ENCODE measurements at places on chromosomes 4 and X.

- DNase-seq: no peak
These were observed 48.5 kb downstream of the SMAD1 start for GRCh38 chr4:145530189-145530588.

DNA sequence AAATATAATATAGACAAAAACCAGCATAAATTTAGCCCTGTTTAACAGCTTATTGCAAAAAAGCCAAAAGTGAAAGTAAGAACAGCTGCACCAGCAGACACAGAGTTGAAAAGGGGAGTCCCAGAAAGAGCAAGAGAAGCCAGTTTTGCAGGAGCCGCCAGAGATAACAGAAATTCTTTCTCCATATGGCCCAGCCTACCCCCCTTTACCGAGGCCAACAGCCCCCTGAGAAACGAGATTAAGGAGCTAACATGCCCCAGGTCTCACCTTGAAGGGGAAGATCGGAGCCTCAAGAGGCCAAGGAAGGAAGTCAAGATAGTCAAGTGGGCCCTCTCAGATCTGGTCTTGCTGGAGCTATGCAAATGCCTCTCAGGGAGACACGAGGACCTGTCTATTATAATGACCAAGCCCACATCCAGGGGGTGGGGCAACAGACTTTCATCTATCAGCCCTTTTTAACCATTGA is 4.8 kb downstream of the ACOX3 start:
- no peak for DNase-seq

GRCh38 chr4:177964693-177965168 is 522.5 kb upstream of the AGA start:
- no peak for DNase-seq

DNA sequence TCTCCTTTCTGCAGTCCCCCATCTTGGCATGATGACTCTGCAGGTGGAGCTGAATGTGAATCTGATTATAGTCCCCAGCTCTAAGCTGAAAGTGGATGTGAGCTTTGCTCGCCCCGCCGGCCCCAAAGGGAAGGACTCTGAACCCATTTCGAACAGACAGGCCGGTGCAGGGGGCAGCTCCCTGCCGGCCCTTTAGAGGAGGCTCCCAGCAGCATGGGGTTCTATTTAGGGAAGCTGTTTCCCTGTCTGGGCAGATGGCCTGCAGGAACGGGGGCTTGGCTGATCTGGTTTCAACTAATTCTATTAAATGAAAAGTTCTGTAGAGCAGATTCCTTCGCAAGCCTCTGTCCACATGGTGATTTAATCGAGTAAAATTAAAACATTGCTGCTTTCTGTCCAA is 104.8 kb upstream of the MSX1 start:
- DNase-seq: no peak

- DNase-seq: no peak
These were observed 38.0 kb downstream of the APBB2 start for GRCh38 chr4:41176340-41176739.

DNA sequence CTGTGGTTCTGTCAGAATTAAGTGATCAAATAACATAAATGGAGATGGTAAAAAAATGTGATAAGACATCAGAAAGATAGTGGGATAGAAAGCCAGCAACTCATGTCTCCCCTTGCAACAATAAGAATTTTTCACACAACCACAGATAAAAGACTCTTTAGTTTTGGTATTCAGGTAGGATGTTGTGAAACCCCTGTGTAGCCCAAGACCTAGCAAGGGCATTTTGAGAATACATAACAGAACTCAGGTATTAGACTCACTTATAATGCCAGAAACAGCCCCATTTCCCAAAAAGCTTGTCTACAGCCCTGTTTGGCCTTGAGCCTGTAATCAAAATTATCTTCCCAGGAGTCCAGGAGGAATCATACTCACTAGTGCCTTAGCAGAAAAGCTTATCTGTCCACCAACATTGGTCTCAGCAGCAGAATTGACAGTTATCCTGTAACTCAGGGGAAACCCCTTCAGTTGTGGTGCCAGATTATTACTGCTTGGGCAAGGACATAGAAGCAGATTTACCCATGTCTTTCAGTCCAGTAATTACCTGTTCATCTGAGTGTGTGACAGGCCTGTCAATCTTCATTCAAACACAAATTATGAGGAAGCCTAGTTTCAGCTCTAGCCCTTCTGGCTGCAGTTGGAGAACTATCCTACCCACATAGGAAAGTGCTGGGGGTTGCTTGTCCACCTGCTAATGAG is 41.0 kb upstream of the UGT2B17 start:
- no peak for DNase-seq

GRCh38 chr4:40232610-40233009 is 35.8 kb downstream of the RHOH start:
- DNase-seq: no peak

- peak; percentile 40 for DNase-seq
These were observed 46.5 kb downstream of the HADH start for GRCh38 chr4:108036213-108036612.

GRCh38 chr4:143424276-143424675 is 87.6 kb downstream of the GAB1 start:
- no peak for DNase-seq

GRCh38 chr4:53130896-53131561 is 234.8 kb downstream of the SCFD2 start:
- no peak for DNase-seq

- DNase-seq: no peak
These were observed 909.2 kb upstream of the PRKX start for GRCh38 chrX:4622486-4623167.

GRCh38 chrX:11352296-11352741 is 59.1 kb downstream of the AMELX start:
- no peak for DNase-seq

GRCh38 chr4:60683357-60683756 is 516.8 kb upstream of the ADGRL3 start:
- DNase-seq: no peak

DNA sequence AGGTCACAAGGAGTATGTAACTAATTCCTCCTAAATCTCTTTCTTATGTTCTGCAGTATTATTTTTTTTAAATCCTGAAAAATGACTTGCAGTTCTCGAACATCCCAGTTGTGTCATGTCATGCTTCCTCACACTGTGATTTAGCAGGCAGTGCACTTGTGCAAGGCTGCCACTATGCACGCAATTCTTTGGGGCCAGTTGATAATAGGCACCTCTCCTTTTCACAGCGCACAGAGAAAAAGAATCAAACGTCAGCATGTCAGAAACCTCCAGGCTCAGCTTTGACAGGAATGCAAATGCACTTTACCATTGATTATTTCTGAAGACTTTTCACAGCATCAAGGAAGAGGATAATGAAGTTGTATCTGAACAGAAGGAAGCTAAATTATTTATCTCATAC is 62.9 kb downstream of the FGF13 start:
- DNase-seq: no peak

DNA sequence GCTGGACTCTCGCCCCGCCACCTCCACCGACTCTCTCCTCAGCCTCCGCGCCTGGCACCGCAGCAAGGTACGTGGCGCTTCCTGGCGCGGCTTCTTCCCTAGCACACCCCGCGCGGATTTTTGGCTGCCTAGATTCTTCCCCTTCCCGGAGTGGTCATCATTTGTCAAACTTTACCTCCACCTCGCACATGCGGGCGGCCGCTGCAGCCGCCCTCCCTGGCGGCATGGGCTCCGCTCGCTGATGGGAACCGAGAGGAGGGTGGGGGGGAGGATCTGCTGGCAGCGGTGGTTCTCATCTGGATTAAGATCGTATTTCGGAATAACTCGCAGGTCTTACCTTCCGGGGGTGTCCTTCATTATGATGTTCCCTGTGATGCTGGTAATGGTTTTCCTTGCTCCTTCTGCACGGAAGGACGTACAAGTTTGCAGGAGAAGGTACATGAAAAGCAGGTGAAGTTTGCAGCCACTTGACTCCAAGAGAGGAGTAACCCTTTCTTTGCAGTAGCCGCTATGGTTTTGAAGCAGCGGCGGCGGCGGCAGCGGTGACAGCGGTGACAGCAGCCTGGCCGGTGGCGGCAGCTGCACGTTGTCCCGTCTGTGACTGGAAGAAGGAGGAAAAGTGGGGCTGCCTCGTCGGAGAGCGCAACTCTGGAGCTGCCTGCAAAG is 2183.9 kb upstream of the TENM3 start:
- DNase-seq: no peak

- no peak for DNase-seq
These were observed 35.6 kb downstream of the COL25A1 start for GRCh38 chr4:109266891-109267290.

GRCh38 chr4:168765726-168766125 is 244.3 kb downstream of the CBR4 start:
- no peak for DNase-seq

DNA sequence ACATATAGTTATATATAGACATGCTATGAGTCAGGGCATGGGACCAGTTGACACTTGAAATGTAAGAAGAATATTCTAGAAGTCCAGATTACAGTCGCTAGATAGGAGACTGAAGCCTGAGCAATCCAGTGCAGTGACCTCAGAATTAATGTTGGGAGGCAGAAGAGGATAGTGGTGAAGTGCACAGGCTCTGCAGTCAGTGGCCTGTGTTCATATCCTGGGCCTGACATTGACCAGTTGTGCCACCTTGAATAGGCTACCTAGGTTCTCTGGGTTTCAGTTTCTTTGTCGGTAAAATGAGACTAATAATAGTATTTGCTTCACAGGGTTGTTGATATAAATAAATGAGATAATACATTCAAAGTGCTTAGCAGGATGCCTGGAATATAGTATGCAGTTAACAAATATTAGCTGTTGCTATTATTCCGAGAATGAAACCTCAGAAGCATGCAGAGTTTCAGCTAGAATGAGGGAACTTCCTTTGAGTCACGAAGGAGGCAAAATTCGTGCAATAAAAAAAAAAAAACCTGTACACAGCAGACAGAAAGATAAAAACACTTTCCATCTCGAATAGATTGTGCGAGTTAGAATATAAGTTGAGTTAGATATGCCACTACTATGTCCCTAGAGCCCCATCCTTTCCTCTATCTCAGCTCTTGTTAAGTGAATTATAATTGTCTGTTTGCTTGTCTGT is 4.0 kb upstream of the SH2D1A start:
- no peak for DNase-seq

GRCh38 chr4:102809691-102810090 is 17.7 kb downstream of the UBE2D3 start:
- no peak for DNase-seq

GRCh38 chr4:39331191-39331590 is 35.0 kb downstream of the RFC1 start:
- DNase-seq: no peak

GRCh38 chr4:38983787-38984598 is 48.2 kb downstream of the TMEM156 start:
- DNase-seq: no peak

- DNase-seq: no peak
These were observed 157.6 kb downstream of the KLHL13 start for GRCh38 chrX:117959045-117959444.

- DNase-seq: no peak
These were observed 69.3 kb downstream of the SH3RF1 start for GRCh38 chr4:169201222-169202144.

- no peak for DNase-seq
These were observed 579 bp downstream of the ABCD1 start for GRCh38 chrX:153725039-153725831.

DNA sequence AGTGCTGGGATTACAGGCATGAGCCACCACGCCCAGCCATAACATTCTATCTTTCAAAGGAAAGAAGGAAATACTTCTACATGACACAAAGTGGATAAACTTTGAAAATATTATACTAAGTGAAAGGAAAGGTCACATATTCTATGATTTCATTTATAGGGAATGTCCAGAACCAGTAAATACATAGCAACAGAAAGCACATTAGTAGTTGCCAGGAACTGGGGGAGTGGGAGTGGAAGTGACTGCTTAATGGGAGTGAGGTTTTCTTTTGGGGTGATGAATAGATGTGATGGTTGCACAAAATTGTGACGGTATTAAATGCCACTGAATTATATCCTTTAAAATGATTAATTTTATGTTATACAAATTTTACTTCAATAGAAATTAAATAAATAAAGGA is 95.7 kb upstream of the IL15 start:
- no peak for DNase-seq

DNA sequence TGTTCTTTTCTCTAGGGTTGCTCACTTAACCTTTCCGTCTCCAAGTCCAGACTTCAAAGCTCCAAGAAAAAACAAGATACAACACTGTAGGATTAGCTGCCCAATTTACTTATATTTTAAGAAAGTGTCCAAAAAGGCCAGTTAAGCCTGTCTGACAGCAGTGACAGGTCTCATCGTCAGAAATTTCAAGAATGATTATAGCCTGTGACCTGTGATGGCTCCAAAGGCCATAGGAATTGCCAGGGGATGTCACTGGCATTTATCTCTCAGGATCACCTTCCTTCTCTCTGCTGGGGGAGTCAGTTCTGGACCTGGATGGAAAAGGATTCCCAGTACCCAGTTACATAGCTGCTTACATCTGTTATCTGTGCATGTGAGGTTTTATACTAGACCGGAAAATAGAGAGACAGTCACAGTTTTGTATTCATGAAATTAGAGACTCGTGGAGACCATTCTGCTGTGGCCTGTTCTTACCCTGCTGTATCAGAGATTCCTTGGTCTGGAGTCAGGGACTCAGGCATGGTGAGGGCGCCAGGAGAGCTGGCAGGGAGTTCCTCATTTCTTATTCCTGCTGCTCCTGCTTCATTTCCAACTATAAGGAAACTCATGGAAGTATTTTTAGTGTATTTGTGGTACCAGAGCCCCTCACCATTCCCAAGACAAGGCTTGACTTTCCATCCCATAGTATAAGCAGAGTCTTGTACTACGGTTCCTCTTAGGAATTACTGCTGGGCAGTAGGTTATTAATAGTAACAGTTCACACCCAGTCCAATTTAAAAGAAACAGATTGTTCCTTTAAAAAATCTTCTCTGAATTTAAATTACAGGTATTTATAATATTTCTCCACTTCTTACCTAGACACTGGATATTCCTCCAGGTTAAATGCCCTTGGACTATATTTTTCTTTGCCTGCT is 220.8 kb downstream of the SHROOM3 start:
- no peak for DNase-seq

DNA sequence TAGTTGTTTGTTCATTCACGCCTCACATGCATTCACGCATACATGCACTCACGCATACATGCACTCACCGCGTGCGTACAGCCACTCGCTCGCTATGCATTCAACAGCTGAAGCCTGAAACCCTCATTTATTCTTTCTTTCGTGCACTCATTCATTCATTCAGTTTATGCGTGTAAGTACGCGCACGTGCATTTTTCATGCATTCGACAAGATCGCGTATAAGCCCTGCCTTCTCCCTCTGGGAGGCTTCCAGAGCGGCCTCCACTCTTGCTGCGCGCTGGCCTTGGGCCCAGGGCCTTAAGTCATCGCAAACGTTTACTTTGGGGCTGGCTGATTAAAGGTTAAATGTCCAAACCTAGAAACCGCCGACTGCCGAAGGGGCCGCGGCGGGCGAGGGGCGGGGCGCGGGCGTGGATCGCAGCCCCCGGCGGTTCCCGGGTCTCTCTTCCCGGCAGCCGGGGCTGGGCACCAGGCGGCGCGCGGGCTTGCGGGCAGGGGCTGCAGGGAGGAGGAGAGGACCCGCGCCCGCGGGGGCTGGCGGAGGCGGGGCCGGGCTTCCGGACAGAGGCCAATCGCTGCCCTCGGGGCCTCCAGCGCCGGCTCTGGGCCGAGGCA is at the start of gene GYG2:
Gene GYG2 (plus strand): TSS at position 587 of the 615 bp plus-strand sequence. CDS start 1,259 bp downstream, outside the sequence.
- DNase-seq: no peak

- DNase-seq: no peak
These were observed 20.8 kb downstream of the IRF2 start for GRCh38 chr4:184453365-184454160.

GRCh38 chrX:130118441-130119311 is 8.4 kb upstream of the ELF4 start:
- DNase-seq: no peak

GRCh38 chr4:81609844-81610243 is 138.1 kb upstream of the RASGEF1B start:
- DNase-seq: no peak
